ENCODE measurements at places on chromosomes 6 and 20.

DNA sequence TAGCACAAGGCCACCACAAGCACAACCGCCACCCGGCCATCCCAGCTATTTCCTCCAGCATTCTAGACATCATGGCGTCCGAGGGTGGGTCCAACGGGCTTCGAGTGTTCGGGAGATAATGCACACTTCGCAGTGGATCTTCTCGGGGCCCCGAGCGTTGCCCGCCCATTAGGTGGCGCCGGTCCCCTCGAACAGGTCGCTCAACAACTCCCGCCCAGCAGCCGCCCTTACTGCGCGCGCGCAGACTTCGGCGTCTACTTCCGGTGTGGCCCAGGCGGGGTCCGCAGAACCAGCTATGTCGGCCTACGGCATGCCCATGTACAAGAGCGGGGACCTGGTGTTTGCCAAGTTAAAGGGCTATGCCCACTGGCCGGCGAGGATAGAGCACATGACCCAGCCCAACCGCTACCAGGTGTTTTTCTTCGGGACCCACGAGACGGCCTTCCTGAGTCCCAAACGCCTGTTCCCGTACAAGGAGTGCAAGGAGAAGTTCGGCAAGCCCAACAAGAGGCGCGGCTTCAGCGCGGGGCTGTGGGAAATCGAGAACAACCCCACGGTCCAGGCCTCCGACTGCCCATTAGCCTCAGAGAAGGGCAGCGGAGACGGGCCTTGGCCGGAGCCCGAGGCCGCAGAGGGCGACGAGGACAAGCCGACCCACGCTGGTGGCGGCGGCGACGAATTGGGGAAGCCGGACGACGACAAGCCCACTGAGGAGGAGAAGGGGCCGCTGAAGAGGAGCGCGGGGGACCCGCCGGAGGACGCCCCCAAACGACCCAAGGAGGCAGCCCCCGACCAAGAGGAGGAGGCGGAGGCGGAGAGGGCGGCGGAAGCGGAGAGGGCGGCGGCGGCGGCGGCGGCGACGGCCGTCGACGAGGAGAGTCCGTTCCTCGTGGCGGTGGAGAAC, at the start of gene HDGFL1:
TSS of gene HDGFL1 (plus strand) at position 286 of the 904 bp plus-strand sequence. CDS start at position 296, 10 bp downstream.
- no peak for DNase-seq

DNA sequence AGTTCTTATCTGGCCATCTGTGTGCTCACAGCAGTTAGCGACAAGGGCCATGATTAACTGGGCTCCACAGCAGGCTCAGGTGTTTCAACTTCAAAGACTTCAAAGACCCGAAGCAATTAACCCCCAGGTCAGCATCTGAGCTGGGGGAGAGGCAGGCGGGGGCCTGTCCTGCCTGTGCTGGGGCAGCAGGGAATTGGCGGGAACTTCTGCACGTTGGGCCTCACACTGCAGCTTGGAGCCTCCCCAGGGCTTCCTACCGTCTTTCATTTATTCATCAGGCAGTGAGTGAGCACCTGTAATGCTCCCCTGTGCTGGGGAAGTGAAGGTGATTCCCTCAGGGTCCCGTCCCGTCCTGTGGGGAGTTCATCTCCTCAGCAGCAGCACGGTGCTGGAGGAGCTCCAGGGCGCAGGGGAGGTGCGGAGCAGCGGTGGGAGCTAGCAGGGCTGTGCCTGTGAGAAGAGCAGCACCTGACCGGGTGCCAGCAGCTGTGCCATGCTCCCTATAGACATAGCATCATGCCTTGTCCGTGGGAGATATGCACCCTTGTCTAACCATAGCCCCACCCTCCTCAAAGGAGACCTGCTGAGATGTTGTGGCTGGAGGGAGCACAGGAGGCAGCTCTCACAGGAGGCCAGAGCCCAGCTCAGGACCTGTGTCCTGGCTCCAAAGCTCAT, 51.8 kb upstream of the FRMD1 start:
- no peak for DNase-seq

- no peak for DNase-seq
Observed at GRCh38 chr6:163695414-163695864, 280.9 kb downstream of the QKI start.

GRCh38 chr6:26475823-26476729, 18.3 kb downstream of the BTN2A1 start:
- no peak for DNase-seq

DNA sequence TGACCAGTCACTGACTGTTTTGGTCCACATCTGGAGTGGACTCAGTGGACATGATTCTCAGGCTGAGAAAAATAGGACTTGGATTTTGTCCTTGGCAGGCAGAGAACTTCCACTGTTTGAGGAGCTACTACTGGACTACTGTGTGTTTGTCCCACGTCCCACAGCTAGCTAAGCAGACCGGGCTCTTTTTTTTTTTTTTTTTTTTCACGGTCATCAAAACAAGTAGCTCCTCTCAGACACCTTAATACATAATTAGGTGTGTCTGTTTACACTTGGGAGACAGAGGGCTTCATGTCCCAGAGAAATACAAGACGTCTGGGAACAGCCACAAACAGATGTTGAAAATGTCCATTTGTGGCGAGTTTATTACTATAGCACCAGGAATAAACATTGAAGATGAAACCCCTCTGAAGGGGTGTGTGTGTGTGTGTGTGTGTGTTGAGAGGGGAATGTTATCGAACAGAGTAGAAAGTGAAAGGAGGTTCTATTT, 155.0 kb upstream of the SUPT3H start:
- DNase-seq: no peak

- no peak for DNase-seq
Observed at GRCh38 chr20:24485981-24486380, 16.6 kb downstream of the SYNDIG1 start.

DNA sequence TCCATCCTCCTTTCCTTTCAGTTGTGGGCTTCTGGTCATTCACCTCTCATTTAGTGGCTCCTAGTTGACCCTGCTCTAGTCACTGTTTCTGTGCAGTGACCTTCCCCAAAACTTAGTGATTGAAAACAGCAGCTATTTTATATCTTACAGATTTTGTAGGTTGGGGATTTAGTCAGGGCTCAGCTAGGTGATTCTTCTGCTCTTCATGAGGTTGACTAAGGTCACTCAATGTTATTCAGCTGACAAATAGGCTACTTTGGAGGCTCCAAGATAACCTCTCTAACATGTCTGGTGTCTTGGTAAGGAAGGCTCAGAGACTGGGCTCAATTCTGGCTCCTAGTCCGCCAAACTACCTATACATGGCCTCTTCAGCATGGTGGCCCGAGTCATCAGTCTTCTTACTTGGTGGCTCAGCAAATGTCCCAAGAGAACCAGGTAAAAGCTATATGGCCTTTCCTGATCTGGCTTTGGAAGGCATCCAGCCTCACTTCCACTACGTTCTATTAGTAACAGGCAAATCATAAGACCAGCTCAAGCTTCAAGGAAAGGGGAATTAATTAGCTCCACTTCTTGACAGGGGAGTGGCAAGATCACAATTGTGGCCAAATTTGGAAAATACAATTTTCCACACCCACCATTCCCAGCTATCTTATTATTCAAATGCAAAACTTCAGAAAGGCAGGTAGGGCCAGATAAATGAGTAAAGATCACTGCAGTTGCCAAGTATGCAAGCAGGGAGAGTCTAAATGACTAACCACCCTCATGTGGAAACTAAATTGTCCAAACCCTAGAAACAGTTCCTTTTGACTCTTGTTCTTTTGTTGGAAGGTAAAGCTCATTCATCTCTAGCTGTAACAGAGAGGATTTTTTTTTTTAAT, 50.5 kb upstream of the LTV1 start:
- DNase-seq: no peak
